Pancreas (tissue), 10 donors: ENCODE measurements at places on chromosomes 13 and 19.

DNA sequence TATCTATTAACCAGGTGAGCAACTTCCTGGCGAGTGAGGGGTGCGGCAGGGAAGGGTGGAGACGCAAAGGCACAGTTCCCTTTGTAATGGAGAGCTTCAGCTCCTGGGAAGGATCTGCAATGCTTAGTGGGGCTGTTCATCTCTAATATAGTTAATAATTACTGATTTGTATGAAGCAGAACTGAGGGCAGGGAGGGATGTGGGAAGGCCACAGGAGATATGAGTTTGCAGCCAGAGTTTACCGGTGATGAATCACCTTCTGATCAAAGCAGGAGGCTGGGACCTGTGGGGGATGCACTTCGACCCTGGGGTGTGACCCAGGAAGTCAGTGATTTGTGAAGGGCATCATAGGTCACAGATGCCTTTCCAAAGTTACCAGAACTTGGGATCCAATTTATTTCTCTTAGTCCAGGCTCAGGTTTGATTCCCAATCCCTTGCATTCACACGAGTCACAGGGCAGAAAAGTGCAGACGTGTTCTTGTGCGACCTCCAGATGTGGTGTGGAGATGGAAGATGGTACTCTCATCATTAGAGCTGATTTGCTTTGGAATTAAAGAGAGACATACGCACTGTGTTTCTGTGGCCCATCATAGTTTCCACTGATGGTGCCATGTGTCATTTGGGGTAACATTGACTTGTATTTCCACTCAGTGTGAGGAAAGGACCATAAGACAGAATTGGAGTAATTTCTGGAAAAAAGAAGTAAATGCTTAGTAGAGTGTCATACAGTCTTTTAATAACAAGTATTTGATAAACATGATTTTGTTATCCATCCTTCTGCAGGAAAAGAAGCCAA, 55.0 kb downstream of the LRCH1 start:
- DNase-seq: no peak
- no peak overlapping the region for H3K27ac ChIP-seq
- H3K4me1 ChIP-seq: peaks cover 9% of the 10 kb centered on the region
- H3K27me3 ChIP-seq: no peaks in the 10 kb centered on the region

DNA sequence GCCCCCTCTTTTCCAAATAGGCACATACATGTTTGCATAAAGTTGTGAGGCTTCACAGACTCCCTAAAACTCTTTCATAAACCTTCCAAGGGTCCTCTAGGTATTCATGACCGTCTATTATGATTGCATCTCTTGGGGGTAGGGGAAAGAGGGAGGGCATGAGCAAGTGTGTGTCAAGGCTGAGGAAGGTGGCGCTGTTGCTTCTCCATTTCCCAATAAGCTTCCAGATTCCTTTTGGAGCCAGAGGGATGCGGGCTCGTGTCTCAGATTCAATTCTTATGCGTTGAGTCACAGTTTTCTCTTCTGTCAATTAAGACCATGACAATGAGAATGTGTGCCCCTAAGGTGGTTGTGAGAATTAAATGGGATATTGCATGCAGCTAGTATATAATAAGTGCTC, 51.0 kb upstream of the CYP2A7 start:
- H3K27me3 ChIP-seq: no peaks in the 10 kb centered on the region
- no peaks in the 10 kb centered on the region for H3K4me1 ChIP-seq
- DNase-seq: no peak
- H3K27ac ChIP-seq: no peak overlapping the region

- no peaks in the 10 kb centered on the region for H3K36me3 ChIP-seq
- H3K27ac ChIP-seq: no peak overlapping the region
- DNase-seq: no peak
- H3K4me1 ChIP-seq: no peaks in the 10 kb centered on the region
These were observed 135.6 kb downstream of the PRR20E start for GRCh38 chr13:57302604-57303003.

DNA sequence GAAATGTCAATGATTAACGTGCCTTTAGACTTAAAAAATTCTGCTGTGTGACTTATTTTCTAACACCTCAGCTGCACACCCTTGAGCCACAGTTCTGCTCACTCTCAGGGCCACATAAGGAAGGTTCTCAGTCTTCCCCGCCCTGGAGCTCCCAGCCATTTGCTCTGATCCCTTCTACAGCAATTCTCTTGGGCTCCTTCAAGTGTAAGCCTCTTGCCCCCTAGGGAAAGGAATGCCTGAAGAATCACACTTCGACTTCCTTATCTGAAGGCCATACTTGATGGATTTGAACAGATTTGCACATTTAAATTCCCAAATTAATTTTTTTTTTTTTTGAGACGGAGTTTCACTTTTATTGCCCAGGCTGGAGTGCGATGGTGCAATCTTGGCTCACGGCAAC, 44.2 kb downstream of the RASA3 start:
- H3K27me3 ChIP-seq: no peaks in the 10 kb centered on the region
- no peak for DNase-seq
- H3K27ac ChIP-seq: no peak overlapping the region
- no peaks in the 10 kb centered on the region for H3K4me1 ChIP-seq
- no peaks in the 10 kb centered on the region for H3K36me3 ChIP-seq
- H3K4me3 ChIP-seq: no peak overlapping the region
